Colonic mucosa (tissue), 4 donors: ENCODE measurements at places on chromosomes 6 and 20.

DNA sequence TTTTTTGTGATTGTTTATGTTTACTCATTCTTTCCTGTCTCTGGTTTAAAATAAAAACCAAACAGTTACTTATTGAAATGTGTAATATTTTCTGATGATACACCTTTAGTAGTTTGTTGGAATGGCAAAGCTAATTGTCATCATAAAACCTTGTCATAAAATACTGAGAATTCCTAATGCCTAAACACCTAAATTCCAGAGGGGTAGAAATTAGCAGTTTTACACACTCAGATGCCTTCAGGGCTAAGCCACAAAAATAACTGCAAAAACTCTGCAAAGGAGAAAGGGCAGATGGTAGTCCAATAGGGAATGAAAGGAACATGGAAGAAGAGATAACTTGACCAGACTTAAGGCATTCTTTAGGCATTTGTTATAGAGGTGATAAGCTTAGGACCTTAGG lies 30.3 kb downstream of the FAM83B start:
- no peak for DNase-seq

DNA sequence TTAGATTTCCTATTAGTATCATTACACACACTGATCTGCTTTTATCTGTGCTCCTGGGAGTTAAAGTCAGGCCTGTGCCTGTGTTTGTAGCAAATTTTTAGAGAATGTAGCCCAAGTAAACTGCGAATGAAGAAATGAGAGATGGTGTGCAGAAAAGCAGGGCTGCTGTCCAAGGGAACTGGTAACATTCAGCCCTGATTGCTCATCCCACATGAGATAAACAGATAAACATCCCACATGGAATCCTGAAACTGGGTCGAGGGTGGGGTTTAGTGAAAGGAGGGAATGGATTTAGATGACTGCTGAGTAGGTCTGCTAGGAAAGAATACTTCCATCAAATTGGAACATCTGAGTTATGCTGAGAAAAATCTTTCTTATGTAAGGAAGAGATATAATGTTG lies 69.1 kb downstream of the GRIK2 start:
- DNase-seq = no peak

DNA sequence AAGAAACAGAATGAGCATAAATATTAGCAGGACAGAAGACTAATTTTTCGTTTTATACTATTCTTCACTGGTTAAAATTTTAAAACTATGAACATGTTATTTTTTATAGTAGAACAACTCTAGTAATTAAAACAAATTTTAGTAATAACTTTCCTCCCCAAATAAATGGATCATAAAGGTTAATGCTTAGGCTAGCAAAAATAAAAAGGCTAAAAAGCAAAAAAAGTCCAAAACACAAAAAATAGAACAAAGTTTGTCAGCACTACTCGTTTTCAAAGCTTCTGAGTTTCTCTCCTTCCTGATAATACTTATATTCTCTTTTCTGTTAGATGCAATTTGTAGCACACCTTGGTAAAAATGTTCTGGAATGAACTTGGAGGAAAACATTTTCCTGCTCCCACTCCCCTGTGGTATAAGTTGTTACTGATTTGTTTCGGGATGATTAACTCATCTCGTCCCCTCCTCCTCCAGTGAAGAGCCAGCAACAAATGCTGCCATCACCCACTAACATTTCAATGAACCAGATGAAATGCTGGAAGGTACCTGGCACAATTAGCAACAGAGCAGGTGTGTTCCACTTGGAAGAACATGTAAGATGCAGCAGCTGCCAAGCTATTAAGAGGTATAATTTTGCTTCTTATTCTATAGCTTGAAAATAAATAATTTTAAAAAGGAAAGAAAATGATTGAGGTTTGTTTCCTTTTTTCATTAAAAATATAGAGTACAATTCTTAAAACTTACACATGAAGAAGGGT lies 130.5 kb downstream of the MYB start:
- no peak for DNase-seq

DNA sequence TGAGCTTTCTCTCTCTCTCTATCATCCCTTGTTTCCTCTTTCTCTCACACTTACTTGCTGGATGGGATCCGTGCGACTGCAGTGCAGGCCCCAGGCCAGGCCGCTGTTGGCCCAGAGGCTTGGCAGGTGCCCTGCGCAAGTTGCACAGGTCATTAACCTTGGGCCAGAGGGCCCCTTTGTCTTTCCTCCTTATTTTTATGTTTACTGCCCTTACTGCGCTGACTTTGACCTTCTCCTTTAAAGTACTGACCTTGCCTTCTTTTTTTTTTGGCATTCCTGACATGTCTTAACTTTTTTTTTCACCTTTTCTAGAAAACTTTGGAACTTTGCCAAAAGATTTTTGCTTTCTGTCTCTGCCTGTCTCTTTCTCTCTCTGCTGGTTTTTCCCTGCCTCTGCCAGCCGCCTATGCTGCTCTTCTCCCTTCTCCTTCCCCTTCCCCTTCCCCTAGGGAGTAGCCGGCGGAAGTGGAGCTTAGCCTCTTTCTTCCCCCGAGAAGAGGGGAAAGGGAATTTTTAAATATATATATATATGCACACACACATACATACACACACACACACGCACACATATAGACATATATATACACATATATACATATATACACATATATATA lies 59.6 kb upstream of the CDH4 start:
- DNase-seq = no peak

- no peak for DNase-seq
Measured at GRCh38 chr20:64086801-64087200, 2.6 kb upstream of the LKAAEAR1 start.

- no peak for DNase-seq
Measured at GRCh38 chr6:18245642-18246041, 18.7 kb downstream of the DEK start.
